SJSA1 (cell line): ENCODE measurements at places on chromosomes 16 and 17. TPM values are rescaled to one million over a fixed set of nuclear protein-coding genes. Genes with fewer than 3 reads are reported as not detected.

GRCh38 chr16:28241924-28242323 lies 30.2 kb upstream of the XPO6 start:
- no peak for DNase-seq

- no peak for DNase-seq
Observed at GRCh38 chr17:38693700-38694329, 11.3 kb upstream of the MLLT6 start.

GRCh38 chr17:50952013-50952412 lies 85.9 kb upstream of the TOB1 start:
- no peak for DNase-seq

DNA sequence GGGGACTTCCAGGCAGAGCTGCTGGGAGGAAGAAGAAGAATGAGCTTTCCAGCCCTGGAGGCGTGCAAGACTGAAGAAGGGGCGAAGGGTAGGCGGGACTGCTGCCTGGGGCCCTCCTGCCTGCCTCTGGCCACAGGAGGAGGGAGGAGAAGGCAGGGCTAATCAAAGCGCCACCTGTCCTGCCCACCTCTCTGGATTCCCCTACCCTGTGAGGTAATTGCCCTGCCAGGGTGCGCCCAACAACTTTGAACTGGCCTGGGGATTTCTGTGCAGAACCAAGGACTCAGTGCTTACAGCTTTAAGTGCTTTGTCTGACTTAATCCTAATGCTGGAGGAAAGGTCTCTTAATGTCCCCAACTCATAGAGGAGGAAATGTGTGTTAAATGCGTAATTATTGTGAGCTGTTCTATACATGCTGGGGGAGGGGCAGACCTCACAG lies at the start of gene NOXO1:
Gene NOXO1 (minus strand): TSS at position 72 of the 439 bp plus-strand sequence. CDS start 290 bp downstream, outside the sequence.
- DNase-seq, result no peak

DNA sequence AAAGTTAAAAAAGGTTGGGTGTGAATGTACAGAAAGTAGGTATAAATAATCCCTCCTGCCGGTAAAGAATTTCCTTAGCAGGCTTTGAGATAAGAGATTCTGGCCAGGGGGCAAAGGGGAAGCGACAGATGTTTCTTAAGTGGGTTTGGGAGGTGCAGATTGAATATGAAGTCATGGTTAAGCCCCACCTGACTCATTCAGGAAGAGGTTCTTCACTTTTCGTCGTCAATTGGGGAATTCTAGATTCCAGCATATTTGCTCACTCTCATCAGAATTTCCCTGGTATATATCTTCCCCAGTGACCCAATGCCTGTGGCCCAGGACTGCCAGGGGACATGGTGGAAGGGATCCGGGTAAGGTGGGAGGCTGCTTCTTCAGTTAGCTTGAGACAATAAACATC lies 127.8 kb downstream of the CPPED1 start:
- no peak for DNase-seq

Gene PHAF1
- 18.7 and 28.8 TPM in 2 replicates for total RNA-seq
